ENCODE measurements at places on chromosomes 2 and 18. TPM values are rescaled to one million over a fixed set of nuclear protein-coding genes. Genes with fewer than 3 reads are reported as not detected.

GRCh38 chr2:17818235-17818815, 2.1 kb downstream of the MSGN1 start:
- no peaks in the 10 kb centered on the region for H3K27me3 ChIP-seq
- H3K4me1 ChIP-seq = no peaks in the 10 kb centered on the region
- no peak overlapping the region for H3K4me3 ChIP-seq
- DNase-seq = no peak

DNA sequence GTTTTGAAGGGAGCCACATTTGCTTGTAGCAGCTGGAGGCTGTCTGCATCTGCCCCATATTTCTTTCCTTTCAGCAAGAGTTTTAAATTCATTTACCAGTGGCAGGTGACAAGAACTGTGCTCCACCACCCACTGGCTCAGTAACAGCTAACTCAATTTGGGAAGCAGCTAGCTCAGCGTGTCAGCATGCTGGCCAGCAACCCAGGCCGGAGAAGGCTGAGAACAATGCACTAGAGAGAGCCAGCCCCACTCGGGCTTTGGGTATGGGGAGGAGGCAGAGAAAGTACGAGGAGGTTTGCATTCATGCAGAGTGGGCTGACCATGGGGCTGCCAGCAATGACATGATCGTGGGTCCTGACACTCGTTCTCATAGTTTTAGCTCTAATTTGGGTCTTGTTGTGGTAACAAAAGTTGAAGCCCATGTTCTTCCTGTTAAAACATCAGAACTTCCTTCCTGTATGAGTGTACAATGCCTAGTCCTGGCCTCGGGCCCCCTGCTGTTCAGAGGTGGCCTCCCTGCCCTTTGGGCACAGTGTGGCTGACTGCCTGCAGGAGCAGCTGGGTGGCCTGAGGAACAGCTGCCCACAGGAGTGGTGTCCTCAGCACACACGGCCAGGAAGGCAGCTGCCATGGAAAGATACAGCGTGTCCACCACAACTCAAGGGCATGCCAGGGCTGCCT, 23.0 kb downstream of the CDC42EP3 start:
- H3K27me3 ChIP-seq = no peaks in the 10 kb centered on the region
- peaks cover 14% of the 10 kb centered on the region for H3K36me3 ChIP-seq

DNA sequence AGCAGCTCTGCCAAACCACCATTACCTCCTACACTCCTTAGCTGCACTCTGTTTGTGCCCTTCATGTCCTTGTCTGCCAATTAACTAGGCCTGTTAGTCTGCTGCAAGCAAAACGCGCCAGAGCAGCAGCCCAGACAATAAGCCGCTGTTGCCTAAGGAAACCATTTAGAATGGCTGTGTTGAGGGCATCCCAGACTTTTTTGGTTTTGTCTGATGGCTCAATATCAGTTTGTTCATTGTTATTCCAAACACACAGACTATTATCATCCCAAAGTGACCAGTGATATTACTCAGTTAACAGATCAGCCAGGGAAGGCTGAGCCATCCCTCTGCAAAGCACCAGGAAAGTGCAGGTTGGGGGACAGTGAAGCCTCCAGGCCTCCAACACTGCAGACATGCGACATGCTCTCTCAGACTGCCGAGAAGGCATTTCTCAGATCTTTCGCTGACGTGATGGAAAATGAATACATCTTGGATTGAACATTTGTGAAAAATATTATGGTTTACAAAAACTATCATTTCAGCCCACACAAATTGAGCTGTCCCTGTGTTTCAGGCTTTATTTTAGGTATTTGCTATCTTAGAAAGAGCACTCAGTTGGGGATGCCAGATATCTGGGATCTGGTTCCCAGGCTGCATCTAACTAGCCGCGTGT, 182.0 kb upstream of the HNRNPA3 start:
- DNase-seq = no peak
- H3K27me3 ChIP-seq = no peaks in the 10 kb centered on the region
- no peaks in the 10 kb centered on the region for H3K4me1 ChIP-seq
- H3K4me3 ChIP-seq = no peak overlapping the region
- no peak overlapping the region for H3K27ac ChIP-seq
- H3K36me3 ChIP-seq = no peaks in the 10 kb centered on the region

GRCh38 chr2:69652206-69652605, 8.7 kb upstream of the AAK1 start:
- no peaks in the 10 kb centered on the region for H3K36me3 ChIP-seq
- no peak overlapping the region for H3K27ac ChIP-seq
- H3K4me1 ChIP-seq = no peaks in the 10 kb centered on the region
- H3K4me3 ChIP-seq = no peak overlapping the region
- H3K27me3 ChIP-seq = no peaks in the 10 kb centered on the region
- DNase-seq = no peak

- no peak overlapping the region for H3K27ac ChIP-seq
- H3K4me1 ChIP-seq = no peaks in the 10 kb centered on the region
- DNase-seq = no peak
- H3K36me3 ChIP-seq = no peaks in the 10 kb centered on the region
- H3K4me3 ChIP-seq = no peak overlapping the region
These were observed 20.7 kb downstream of the CCDC102B start for GRCh38 chr18:68818584-68818983.

- H3K36me3 ChIP-seq = peaks cover 3% of the 10 kb centered on the region
- H3K4me3 ChIP-seq = no peak overlapping the region
- H3K4me1 ChIP-seq = no peaks in the 10 kb centered on the region
- no peak for DNase-seq
These were observed 40.9 kb downstream of the BABAM2 start for GRCh38 chr2:27931361-27931950.

GRCh38 chr18:615773-616172, 19.0 kb downstream of the CLUL1 start:
- H3K27ac ChIP-seq = no peak overlapping the region
- H3K4me1 ChIP-seq = no peaks in the 10 kb centered on the region
- H3K27me3 ChIP-seq = no peaks in the 10 kb centered on the region
- no peak for DNase-seq

The C2orf69 gene
- 1.9 TPM for total RNA-seq

The DSG1 gene
- not detected for total RNA-seq

The AOX1 gene
- total RNA-seq = 59.2 TPM
